NCI-H2029 treated with DMSO at 0.1 percent for 48 hours (cell line): ENCODE measurements at places on chromosomes 2 and 18.

- DNase-seq = no peak
Measured at GRCh38 chr18:69957747-69958146, 10.1 kb upstream of the CD226 start.

- no peak for DNase-seq
Measured at GRCh38 chr18:23671564-23671963, 8.9 kb upstream of the ANKRD29 start.

DNA sequence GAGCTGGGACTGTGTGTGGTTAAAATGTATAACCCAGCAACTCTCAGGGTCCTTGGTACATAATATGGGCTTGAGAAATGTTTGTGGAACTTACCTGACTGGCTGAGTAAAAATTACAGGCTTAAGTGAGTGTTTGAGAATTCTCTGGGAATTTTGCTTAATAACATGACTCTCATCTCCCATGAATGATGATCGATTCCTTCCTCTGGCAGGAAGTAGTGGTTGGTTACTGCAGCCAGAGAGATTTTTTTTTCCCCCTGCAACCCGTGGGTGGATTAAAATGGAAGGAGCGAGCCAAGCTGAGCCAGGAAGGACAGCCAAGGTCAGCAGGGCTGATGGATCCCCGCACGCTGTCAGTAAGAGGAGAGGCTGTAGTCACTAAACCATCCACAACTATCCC, 40.6 kb upstream of the RFX8 start:
- no peak for DNase-seq

DNA sequence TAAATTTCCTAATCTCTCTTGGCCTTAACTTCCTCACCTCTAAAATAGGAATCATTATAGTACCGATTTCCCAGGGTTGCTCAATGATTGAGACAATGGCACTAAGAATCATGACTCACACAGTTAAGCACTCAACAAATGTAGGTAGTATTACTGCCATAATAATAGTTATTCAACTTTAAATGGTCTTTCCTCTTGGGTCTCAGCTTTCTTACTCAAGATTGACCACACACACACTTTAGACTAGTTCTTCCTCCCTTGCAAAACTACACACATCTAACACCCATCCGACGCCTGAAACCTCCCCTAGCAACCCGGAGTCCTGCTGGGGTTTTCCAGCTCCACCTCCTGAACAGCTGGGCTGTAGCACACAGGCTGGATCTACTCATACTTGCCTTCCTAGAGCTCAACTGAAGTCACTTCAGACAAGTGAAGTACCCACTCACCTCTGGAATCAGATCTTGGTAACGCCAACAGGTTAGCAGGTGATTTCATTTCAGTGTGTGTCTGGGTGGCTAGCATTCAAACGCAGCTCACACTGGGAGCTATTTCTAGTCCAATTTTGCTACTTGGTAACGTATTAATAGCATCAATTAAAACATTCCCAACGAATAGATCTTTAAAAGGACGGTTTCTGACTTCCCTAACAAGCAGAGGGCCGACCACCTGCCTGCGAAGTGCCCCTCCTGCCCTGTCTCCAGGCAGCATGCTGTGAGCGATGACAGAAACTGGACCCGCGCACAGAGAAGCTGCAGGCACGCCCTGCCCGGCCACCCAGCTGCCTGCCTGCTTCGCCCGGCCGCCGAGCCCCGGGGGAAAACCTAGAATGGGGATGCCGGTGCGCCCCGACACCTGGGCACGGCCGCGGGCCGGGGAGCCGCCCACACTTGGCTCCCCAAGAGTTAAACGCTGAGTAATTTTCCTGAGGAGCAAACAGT, 1.1 kb downstream of the UXS1 start:
- peak; percentile 48 for DNase-seq

DNA sequence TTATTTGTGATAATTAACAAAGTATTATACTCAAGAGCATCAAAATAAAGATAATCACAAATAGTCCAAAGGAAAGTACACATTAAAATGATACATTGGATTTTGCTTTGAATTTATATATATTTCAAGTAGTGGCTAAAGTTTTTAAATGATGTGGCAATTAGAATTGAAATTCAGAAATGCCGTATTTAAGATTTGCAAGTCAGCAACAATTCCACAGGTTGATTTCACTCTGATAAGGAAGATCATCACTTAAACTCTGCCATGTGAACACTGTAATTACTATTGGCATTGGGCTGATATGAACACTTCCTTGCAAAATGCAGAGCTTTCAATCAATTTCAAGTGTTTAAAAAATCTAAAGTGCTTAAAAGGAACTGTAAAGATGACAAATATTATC, 39.6 kb upstream of the PAX3 start:
- DNase-seq = no peak

GRCh38 chr18:61965311-61965710, 72.5 kb upstream of the RNF152 start:
- DNase-seq = no peak

DNA sequence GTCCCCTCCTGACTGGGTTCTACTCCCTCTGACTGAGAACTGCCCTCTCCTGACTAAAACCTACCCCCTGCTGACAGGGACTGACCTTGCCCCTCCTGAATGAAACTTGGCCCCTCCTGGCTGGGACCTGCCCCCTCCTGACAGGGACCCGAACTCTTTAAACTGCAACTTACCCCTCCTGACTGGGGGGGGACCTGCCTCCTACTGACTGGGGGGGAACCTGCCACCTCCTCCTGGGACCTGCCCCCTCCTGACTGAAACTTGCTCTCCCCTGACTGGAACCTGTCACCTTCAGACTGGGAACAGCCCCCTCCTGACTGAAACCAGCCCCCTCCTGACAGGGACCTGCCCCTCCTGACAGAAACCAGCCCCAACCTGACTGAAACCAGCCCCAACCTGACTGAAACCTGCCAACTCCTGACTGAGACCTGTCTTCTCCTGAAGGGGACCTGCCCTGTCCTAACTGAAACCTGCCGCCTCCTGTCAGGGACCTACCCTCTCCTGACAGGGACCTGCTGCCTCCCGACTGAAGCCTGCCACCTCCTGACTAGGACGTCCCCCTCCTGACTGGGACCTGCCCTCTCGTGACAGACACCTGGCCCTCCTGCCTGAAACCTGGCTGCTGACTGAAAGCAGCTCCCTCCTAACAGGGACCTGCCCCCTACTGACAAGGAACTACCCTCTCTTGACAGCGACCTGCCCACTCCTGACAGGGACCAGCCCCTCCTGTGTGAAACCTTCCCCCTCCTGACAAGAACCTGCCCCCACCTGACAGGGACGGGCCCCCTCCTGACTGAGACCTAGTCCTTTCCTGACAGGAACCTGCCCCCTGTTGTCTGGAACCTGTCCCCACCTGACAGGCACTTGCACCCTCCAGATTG, 87.1 kb downstream of the PXDN start:
- no peak for DNase-seq

DNA sequence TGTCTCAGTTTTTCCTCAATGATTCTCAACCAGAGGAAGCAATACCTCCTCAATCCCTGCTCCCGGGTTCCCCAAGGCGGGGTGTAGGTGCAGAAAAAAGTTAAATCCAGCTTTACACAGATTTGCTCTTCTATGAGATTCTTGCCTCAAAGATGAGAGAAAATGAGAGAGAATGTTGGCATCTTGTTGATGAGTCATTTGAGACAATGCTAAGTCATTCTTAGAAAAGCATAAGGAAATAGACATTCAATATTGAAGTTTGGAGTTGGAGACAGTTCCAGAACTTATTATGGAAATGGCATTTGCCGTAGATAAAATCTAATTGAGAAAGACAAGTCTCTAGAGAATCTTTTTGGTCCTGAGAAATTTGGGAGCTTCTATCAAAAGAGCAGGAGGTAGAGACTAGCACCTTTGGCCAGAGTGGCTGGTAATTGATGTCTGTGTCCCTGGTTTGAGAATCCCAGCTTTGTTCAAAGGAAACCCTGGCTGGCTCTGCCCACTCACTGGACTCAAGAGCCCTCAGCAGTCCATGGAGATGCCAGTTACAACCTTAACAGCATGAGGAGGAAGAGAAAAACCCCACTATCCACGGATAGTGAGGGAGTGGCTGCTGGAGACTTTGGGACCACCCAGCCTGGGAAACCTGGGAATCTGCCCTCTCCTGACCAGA, 181.2 kb downstream of the FAM124B start:
- DNase-seq = no peak

- DNase-seq = peak; percentile 23
Measured at GRCh38 chr2:207474863-207475485, 54.8 kb upstream of the CREB1 start.

- DNase-seq = no peak
Measured at GRCh38 chr18:28768791-28769768, 592.1 kb upstream of the CDH2 start.
